ENCODE measurements at places on chromosomes 5 and 9.

GRCh38 chr5:89208811-89209210, 325.8 kb upstream of the MEF2C start:
- no peak for DNase-seq

DNA sequence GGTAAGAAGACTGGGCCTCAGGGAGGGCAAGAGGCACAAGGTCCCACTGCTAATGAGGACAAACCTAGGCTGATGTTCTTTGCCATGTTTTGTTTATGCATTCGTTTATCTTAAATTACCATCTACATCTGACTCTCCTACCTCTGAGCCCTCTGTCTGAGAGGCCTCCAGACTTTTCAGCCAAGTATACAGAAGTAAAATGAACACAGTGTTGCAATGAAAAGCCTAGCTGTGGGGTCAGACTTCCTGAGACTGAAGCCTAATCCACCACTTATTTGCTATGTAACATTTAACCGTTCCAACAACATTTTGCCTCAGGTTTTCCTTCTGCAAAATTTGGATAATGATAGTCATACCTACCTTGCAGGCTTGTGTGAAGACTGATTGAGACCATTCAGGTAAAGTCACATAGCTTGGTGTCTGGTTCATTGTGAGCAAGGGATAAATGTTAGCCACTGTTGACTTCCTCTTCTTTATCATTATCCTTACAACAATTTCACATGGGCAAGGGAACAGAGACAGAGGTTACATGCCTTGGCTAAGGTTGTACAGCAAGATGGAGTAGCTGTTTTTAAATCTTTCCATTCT, 374.9 kb upstream of the CLINT1 start:
- DNase-seq: no peak

GRCh38 chr9:70390933-70391341, 23.5 kb downstream of the KLF9 start:
- DNase-seq: no peak

GRCh38 chr5:111063709-111064322, 7.7 kb upstream of the TSLP start:
- no peak for DNase-seq

DNA sequence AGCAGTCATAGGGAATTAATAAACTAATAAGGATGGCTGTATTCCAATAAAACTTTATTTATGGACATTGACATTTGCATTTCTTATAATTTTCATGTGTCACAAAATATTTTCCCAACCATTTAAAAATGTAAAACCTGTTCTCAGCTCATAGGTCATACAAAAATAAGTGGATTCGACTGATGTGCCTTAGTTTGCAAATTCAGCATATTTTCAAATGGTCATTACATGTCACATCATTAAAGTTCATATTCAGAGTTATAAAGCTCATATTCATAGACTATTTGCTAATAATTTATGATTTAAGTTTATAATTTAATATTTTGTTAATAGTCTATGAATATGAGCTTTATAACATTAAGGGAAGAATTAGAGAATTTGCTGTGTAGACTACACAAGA, 166.5 kb downstream of the LPAR1 start:
- no peak for DNase-seq

DNA sequence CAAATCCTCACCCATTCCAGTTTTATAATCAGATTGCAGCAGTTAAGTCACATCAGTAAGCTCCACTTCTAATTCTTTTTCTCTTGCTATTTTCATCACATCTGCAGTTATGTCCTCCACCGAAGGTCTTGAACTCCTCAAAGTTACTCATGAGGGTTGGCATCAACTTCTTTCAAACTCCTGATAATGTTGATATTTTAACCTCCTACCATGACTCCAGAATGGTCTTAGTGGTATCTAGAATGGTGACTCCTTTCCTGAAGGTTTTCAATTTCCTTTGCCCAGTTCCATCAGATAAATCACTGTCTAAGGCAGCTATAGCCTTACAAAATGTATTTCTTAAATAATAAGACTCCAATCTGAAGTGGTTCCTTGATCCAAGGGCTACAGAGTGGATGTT, 53.8 kb upstream of the EDIL3 start:
- no peak for DNase-seq

- peak; percentile 89 for DNase-seq
These were observed 71.7 kb upstream of the TBCA start for GRCh38 chr5:77847814-77848290.

DNA sequence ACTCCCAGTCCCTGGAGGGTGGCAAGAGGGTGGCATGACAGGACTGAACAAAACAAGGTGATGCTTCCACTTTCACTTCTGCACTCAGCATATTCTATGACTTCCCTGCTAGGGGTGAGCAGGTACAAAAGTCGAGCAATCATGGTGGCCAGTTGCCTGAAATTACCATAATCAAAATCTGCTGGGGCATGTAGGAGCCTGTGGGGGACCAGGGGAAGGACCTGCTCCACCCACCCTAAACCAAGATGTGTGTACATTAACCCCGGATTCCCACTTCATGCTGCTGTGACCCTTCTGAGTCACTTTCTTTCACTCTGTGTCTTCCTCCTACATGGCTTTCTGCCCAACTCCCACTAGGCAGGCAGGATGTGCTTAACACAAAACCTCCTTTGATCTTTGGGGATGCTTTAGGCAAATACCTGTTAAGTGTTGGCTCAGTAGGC, 73.3 kb upstream of the PHF24 start:
- no peak for DNase-seq

- DNase-seq: no peak
These were observed 122.5 kb downstream of the COL23A1 start for GRCh38 chr5:178467568-178468195.

DNA sequence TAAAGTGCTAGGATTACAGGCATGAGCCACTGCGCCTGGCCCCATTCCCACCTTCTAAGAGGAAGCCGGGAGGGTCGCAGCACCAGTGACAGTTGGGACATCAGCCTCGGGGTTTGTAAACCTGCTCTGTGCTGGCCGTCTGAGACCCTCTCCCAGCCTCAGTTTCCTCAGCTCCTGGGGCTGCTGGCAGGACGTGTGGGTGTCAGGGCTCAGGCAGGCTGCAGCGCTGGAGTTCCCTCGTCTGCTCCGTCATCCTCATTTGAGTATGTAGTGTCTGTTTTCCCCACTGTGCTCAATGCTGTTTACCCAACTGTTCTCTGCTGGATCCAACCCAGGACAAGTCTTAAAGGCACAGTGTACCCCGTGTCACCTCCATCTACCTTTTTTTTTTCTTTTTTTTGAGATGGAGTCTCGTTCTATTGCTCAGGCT, 2.0 kb upstream of the NINJ1 start:
- no peak for DNase-seq

GRCh38 chr9:130215341-130216119, 43.3 kb downstream of the NCS1 start:
- DNase-seq: no peak

- DNase-seq: no peak
These were observed 283.7 kb downstream of the ZNF608 start for GRCh38 chr5:124462751-124463150.

- no peak for DNase-seq
These were observed 458.3 kb downstream of the SPOCK1 start for GRCh38 chr5:137040641-137041340.

- DNase-seq: no peak
These were observed 14.1 kb downstream of the PDLIM4 start for GRCh38 chr5:132271251-132272246.

- no peak for DNase-seq
These were observed 276.1 kb downstream of the ARRDC3 start for GRCh38 chr5:91106842-91107511.

GRCh38 chr5:116025866-116026265, 6.4 kb upstream of the ARL14EPL start:
- no peak for DNase-seq

DNA sequence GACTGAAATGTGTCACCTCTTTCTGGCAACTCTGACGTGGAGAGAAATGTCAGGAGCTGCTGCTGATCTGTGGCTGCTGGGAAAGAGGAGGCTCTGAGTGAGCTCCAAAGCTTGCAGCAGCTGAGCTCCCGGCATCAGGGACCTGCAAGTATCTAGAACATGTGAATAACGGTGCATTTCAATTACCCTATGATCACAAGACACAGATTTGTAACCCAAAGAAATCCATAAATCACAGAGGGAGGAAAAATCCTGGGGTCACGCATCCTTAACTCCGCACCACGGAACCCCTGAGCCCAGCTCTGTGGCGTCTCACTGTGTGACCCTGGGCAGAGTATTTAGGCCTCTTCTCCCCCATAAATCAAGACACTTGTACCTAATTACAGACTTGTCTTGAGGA, 139.8 kb downstream of the IRX2 start:
- DNase-seq: no peak

DNA sequence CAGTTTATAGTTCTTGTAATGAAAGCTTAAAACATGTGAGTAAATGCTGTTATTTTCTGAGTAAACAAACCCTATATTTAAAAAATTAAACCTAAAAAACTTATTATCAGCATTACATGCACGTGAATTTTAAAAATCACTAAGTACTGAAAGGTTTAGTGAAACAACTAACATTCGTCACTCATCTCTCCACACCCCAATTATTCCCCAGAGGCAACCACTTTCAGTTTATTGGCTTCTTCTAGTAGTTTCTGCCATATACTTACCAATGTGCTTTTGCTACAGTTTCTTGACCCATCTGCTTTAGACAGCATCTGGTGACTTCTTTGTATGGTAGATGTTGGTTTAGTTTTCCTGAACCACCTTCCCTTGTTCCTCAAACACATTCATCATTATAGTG, 58.1 kb downstream of the ANGPTL2 start:
- no peak for DNase-seq

GRCh38 chr5:68441309-68442073, 225.9 kb downstream of the PIK3R1 start:
- DNase-seq: no peak

- no peak for DNase-seq
These were observed 7.5 kb downstream of the N4BP3 start for GRCh38 chr5:178120607-178121357.

DNA sequence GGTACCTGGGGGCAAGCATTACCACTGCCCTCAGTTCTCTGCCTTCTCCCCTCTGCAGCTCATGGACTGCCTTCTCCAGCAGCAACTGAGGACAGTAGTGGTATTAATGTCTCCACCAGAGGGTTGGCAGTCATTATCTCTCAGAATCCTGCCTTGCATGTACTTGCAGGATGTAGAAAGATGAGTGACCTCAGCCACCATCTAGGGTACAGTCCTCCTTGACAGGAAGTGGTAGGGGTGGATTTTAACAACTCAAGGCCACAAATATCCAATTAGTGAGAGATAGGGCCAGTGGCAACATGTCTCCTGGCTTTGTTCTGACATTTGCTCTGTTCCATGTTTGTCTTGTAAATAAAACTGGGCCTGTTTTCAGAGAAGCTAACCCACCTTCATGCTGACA, 47.2 kb downstream of the F2R start:
- DNase-seq: no peak
